OCI-M1 (cell line): ENCODE measurements at places on chromosomes 4 and X.

GRCh38 chr4:121776610-121777401, 11.8 kb upstream of the SMIM43 start:
- no peak for DNase-seq

DNA sequence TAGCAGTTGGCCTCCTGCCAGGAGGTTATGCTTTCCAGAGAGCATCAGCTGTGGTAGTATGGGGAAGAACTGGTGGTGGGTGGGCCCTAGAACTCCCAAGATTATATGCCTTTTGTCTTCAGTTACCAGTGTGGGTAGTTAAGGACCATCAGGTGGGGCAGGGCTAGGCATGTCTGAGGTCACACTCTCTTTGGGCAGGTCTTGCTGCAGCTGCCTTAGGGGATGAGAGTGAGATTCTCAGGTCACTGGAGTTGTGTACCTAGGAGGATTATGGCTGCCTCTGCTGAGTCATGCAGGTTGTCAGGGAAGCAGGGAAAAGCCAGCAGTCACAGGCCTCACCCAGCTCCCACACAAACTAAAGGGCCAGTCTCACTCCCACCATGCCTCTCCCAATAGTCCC, 172.9 kb upstream of the GYPA start:
- no peak for DNase-seq

- no peak for DNase-seq
These were observed 13.9 kb upstream of the ETDC start for GRCh38 chrX:135295238-135295943.

DNA sequence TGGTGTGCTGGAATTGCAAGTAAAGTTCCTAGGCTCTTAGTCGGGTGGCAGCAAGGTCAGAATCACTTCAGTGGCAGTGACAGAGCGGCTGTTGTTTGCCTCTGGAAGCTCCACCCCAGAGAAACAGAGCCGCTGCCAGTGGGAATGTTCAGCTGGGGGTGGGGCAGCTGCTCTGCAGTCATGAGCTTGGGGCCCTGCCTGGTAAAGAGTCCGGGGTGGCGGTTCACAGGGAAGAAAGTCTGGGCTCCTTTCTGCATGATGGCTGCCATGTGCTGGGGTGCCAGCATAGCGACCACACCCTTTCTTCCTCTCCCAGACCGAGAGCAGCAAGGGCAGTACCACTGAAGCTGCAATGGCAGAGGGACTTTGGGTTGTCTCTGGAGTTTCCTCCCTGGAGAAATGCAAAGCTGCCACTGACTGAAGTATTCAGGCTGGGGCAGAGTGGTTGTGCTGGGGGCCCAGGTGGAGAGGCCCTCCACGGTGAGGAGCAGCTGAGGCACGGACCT, 108.8 kb upstream of the CENPE start:
- DNase-seq = no peak

DNA sequence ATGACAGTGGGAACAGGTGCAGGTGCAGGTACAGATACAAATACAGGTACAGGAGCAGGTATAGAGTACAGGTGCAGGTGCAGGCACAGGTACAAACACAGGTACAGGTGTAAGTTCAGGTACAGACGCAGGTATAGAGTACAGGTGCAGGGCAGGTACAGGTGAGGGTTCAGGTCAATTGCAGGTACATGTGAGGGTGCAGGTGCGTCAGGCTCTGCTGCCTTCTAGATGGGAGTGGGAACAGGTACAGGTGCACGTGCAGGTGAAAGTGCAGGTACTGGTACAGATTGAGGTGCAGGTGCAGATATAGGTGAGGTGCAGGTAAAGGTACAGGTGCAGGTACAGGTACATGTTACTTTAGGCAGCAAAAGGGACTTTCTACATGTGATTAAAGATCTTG, 85.7 kb downstream of the CRLF2 start:
- no peak for DNase-seq

GRCh38 chr4:127616898-127617297, 15.9 kb upstream of the INTU start:
- no peak for DNase-seq

DNA sequence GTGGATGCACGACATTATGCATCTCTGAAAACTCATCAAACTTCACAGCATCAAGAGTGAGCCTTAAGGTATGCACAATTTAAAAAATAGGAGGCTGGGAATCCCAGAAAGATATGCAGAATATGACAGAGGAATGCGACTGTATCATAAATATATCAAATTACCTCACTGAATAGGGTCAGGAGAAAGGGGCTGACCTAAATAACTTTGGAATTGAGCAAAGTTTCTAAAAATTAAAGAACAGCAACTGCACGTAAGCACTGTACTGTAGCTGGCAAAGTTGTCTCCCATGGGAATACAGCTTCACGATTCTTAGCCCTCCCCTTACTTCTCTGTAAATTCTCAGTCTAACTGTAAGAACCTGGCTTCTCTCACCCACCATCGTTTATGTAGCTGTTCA, 397.4 kb upstream of the ZFP42 start:
- no peak for DNase-seq

DNA sequence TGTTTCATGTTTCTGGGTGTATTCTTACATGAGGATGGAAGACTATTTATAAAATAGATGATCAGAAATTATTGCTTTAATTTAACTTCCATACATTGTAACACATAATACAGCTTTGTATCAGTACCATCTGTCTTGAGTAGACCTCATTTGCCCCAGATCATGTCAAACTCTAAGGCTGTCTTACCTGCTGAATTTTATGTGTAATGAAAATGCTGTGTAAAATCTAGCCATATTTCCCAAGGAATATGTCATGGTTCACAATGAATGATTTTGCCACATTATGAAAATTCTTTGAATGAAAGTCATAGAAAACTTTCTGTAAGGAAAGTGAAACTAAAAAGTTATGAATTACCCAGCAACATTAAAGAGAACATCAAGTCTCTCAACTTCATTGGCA, 7.4 kb downstream of the BDH2 start:
- DNase-seq = no peak
